Eye (tissue), 1 donor: ENCODE measurements at places on chromosomes 12 and 14.

DNA sequence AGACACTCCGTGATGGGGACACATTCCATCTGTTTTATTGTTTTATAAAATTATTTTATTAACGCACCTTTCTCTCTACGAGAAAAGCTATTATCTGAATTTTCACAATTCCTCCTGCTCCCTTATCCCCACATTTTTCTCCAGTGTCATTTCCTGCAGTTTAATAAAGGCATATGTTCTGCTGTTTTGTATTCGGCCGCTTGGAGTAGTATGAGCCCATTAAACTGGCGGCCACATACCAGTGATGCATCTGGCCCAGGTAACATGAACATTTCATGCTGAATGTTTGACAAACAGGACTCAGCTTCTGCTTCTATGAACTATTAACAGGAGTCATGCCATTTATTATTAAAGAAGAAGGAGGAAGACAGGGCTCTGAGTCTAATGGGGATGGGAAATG is 511.0 kb downstream of the TMEM121 start:
- no peak for DNase-seq

- DNase-seq, result no peak
Measured at GRCh38 chr12:54949073-54949711, 35.4 kb downstream of the TESPA1 start.

DNA sequence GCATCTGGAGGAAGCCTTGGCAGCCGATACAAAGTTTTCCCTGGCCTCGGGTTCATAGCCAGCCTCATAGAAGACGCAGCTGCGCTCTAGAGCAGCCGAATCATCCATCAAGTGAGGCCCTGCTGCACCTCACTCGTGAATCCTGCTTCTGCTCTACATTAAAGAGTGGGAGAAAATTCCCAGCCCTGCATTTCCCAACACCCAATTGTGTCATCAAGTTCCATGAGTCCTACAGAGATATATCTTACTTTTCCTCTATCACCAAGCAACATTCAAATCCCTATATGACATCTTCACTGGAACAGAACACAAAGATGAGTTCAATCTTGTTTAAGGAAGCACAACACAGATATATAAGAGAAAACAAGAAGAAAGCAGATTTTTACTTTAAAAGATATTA is 139.3 kb downstream of the TTC7B start:
- no peak for DNase-seq

GRCh38 chr14:105525861-105526775 is at the start of gene TMEM121:
TMEM121 (plus strand) TSS chr14:105526583; CDS start chr14:105528835, 2,252 bp downstream.
- peak; percentile 59 for DNase-seq

GRCh38 chr12:84336231-84336630 is 576.4 kb downstream of the SLC6A15 start:
- no peak for DNase-seq

GRCh38 chr12:76247026-76247646 is 101.1 kb downstream of the BBS10 start:
- peak; percentile 39 for DNase-seq

- DNase-seq, result no peak
Measured at GRCh38 chr14:55884819-55885218, 233.4 kb upstream of the PELI2 start.

GRCh38 chr14:55535516-55536203 is 44.3 kb upstream of the KTN1 start:
- DNase-seq, result no peak

GRCh38 chr14:21036751-21037150 is 2.1 kb upstream of the RNASE13 start:
- no peak for DNase-seq
